ENCODE measurements at places on chromosomes 6 and 20. TPM values are rescaled to one million over a fixed set of nuclear protein-coding genes. Genes with fewer than 3 reads are reported as not detected.

Gene SLC12A5
- 1.3 TPM for total RNA-seq

Gene SLC52A3
- 2.7 TPM for total RNA-seq

Gene TNXB
- 0.38 TPM for total RNA-seq

- DNase-seq, result no peak
Measured at GRCh38 chr6:48744948-48745347, 634.0 kb upstream of the PTCHD4 start.

DNA sequence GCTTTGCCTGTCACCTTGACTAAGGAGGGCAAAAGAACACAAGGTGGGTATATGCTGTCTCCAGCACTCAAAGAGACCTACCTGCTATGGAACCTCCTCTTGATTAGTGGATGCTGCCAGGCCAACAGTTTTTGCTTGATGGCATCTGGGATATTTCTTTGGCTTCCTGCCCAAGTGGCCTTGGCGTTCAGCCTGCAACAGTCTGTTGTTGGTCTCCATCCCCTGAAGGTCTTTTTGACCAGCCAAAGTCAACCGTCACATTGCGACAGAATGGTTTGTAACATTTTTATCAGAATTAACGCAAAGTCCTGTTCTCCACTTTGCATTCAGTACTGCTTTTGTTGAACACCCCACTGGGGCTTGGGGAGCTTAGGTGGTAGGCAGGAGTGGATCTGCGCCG is 37.1 kb downstream of the SERPINB1 start:
- no peak for DNase-seq

- DNase-seq, result no peak
Measured at GRCh38 chr6:158751224-158751623, 67.9 kb downstream of the EZR start.

DNA sequence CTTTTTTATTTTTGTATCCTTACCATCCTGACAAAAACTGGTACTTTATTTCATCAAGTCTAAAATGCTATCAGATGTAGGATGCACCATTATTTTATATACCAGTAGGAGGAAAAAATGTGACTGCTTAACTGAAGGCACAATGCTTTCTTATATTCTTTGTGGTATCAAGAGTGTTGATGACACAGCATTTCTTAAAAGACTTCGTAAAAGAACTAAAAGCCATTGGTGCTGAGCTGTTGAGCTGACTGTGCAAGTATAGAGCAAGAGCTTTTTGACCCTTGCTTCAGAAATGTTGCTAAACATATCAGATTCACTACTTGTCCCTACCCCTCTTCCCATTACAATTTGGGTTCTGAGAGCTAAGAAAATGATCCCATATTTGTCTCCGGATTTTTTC is 17.5 kb downstream of the SF3B5 start:
- DNase-seq, result no peak

GRCh38 chr6:15966000-15966520 is 162.8 kb upstream of the MYLIP start:
- DNase-seq, result no peak

- DNase-seq, result no peak
Measured at GRCh38 chr6:133435065-133435728, 194.0 kb downstream of the EYA4 start.

- no peak for DNase-seq
Measured at GRCh38 chr20:44424039-44424495, 51.6 kb upstream of the TTPAL start.

- no peak for DNase-seq
Measured at GRCh38 chr20:40081653-40082052, 607.4 kb downstream of the MAFB start.

DNA sequence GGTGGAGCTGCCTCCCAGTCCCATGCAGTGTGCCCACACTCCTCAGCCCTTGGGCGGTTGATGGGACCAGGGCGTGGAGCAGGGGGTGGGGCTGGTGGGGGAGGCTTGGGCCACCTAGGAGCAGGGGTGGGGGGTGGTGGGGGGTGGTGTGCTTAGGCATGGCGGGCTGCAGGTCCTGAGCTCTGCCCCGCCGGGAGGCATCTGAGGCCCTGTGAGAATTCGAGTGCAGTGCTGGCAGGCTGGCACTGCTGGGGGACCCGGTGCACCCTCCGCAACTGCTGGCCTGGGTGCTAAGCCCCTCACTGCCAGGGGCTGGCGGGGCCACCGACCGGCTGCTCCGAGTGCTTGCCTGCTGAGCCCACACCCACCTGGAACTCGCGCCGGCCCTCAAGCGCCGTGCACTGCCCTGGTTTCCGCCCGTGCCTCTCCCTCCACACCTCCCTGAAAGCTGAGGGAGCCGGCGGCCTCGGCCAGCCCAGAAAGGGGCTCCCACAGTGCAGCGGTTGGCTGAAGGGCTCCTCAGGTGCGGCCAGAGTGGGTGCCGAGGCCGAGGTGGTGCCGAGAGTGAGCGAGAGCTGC is 59.6 kb upstream of the PRL start:
- no peak for DNase-seq
